ENCODE measurements at places on chromosomes 2 and 18. TPM values are rescaled to one million over a fixed set of nuclear protein-coding genes. Genes with fewer than 3 reads are reported as not detected.

- DNase-seq = no peak
These were observed 62.6 kb downstream of the EN1 start for GRCh38 chr2:118784860-118785259.

- DNase-seq = no peak
These were observed 99.6 kb upstream of the MBOAT2 start for GRCh38 chr2:9102861-9103662.

Gene SP140L
- 7.7 TPM for polyA plus RNA-seq

GRCh38 chr2:96873651-96874096 is 3.8 kb upstream of the SEMA4C start:
- DNase-seq = no peak

Gene DSEL
- polyA plus RNA-seq = 9.0 TPM
